ENCODE measurements at places on chromosomes 12 and 14.
A peak's percentile ranks its signal among the peaks of the same experiment; 100 is the strongest.

- DNase-seq = no peak
Measured at GRCh38 chr12:9971181-9971580, at the start of gene CLEC12A. Gene CLEC12A (plus strand): TSS chr12:9971409. CDS start chr12:9971597, 188 bp downstream.

- DNase-seq = no peak
Measured at GRCh38 chr12:2234091-2234490, 181.3 kb downstream of the CACNA1C start.

DNA sequence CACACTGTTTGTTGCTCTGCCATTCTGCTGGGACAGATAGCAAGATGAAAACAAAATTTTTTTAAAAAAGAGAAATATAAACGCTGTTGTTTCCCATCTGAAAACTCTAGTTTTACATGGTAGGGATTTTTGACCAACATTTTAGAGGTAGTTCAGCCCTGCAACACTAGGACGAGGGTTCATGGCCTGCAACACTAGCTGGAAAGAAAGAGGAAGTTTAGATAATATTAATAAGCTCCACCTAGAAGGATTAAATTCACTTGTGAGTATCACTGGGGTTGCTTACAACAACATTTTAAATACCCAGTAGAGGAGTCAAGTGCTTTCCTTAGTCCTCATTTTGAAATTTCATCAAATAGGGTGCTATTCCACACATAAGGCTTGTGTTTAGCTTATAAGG, 68.2 kb downstream of the SRGAP1 start:
- DNase-seq = no peak

GRCh38 chr12:118841588-118841987, 139.8 kb upstream of the SRRM4 start:
- DNase-seq = no peak

DNA sequence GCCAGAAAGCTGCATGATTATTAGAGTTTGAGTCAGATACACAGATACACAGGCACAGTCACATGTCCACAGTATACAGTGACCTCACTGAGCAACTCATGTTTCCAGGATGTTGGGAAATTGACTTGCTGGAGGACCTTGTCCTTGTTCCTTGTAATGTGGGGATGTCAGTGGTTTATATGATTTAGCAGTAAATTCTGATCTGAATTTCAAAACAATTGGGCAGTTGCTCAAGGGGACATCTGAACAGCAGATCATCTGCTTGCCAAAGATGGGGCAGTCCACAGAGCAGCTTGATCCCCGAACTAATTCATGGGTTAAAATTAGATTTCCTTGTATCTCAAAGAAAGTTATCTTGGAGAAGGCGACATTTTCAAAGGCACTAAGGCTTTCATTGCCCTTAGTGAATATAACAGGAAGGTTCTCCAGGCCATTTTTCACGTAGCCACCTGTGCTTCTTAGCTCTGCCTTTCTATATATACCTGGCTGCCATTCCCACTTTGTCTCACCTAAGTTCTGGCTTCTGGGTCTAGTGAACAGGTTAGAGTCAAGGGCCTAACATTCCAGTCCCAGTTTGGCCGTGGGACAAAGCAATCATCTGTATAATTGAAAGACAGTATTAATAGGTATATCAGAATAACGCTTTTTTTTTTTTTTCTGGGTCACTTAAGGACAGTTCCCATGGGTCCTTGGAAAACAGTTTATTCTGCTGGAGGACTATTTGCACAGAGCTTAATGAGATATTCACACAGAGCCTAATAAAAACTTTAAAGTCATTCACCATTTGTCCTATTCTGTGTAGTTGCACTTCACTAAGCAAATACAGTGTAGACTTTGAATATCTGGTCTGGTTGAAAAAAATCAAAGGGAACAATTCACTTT, 64.9 kb upstream of the STRN3 start:
- DNase-seq = peak; percentile 22

DNA sequence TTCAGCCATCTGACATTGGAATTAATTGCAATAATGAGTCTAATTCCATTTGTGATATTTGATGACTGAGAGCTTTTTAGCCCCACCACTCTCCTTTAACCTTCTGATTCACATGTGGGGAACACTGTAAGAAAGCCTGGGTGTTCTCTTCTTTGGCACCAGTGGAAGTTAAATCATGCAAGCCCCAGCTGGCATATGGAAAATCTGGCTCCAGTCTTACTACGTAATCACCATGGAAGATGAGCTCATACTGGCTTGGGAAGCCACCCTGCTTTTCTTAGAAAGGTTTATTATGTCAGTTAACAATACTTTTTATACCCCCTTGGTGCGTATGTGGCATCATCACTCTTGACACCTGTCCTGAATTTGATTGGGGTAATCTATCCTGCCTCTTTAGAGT, 479.3 kb downstream of the SLC16A7 start:
- DNase-seq = no peak

DNA sequence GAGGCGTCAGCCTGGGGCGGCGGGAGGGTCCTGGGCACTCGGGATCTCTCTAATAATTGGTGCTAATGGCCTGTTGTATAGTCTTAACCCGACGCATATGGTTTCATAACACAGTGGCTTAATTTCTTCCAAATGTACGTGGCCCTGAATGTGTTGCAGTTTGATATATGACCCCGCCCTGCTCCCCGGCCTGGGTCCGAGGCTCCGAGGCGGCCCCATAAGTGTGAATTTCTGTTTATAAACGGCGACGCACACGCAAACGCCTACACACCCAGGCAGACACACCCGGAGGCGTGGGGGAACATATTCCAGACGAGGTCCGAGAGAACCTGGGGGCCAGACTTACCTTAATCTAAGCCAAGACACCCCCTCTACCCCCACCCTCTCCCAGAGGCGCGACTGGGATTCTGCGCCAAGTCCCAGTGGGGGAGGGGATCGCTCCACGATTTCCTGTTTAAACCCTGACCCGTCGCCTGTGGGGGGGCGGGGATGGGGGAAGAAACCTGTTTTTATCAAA, 9.7 kb upstream of the HOXC6 start:
- DNase-seq = no peak
